ENCODE measurements at places on chromosomes 16 and 17. TPM values are rescaled to one million over a fixed set of nuclear protein-coding genes. Genes with fewer than 3 reads are reported as not detected.

DNA sequence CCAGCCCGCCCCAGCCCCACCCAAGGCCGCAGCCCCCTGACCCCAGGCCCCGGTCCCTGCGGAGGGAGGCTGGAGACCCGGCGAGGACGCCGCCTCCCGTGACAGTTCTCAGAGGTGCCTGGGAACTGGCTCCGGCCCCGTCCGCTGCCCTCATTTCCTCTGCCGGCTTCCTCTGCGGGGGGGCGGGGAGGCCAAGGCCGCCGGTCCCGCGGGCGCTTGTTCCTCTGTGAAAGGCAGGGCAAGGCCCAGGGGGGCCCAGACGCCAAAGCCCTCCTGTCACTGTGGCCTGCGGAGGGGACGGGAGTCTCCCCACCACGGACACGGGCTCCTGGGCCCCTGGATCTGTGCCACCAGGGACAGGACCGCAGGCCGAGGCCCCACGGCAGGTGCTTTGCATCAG lies 5.0 kb upstream of the PVALEF start:
- DNase-seq = no peak

DNA sequence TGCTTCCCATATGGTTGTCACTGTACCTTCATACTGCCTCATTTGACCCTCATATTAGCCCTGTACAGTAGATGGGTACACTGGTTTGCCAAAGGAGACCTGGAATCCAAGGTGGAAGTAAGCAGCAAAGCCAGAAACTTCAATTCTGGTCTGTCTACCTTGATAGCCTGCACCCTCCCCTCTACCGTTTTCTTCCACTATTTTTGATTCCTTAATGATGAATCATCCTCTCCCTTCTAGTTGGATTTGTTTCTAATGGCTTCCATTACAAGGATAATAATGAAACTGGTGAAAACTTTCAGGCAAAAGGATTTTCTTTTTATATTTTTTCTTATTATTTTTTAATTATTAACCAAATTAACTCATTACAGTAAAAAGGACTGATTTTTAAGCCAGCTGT lies 17.3 kb downstream of the TAC4 start:
- DNase-seq = no peak

PRDM7 gene
- not detected for polyA plus RNA-seq

DNA sequence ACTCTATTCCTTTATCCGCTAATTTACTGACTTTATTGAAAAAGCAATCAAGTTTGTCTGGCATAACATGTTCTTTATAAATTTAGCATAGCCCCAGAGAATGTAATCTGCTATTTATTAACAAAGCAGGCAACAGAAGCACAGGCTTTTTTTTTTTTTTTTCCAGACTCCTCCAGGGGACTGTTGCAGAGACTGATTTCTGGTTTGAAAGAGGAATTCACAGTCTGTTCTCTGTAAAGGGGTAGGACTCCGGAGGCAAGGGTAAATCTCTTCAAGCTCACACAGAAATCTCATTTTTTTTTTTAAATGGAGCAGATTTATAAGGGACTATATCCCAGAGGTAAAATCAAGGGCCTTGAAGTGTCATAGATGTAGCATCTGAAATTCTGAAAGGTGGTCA lies 1386.5 kb upstream of the CDH8 start:
- no peak for DNase-seq

GRCh38 chr16:66446737-66447136 lies 19.6 kb downstream of the BEAN1 start:
- no peak for DNase-seq

FZD2 gene
- polyA plus RNA-seq = not detected

DNA sequence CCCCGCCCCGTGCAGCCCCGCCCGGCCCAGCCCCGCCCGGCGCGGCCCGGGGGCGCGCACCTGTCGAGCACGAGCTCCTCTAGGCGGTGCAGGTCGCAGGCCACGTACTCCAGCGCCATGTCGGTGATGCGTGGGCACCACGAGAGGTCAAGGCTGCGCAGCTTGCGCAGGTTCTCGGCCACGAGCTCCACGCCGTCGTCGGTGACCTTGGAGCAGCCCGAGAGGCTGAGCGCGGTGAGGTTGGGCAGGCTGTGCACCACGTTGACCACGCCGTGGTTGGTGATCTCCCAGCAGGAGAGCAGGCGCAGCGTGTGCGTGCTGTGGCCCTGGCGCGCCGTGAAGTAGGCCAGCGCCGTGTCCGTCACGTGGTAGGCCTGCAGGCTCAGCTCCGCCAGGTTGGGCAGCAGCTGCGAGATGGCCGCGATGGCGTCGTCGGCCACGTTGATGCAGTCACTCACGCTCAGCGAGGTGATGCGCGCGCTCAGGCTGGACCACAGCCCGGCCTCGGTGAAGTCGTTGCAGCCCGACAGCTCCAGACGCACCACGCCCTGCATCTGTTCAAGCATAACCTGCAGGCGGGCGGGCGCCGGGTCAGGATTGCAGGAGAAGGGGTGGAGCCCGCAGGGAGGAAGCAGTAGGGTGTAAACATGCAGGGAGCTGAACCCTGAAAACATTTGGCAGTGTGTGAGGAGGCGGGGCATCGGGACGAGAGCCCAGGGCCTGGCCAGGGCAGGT lies 5.3 kb upstream of the WDR24 start:
- DNase-seq = peak; percentile 81

CCDC144A gene
- 1.3 TPM for polyA plus RNA-seq

- DNase-seq = no peak
Observed at GRCh38 chr17:53543472-53543871, 279.3 kb upstream of the KIF2B start.

ITGB3 gene
- polyA plus RNA-seq = not detected

- no peak for DNase-seq
Observed at GRCh38 chr16:65394281-65394680, 272.4 kb upstream of the CDH11 start.

All from naive thymus-derived CD4-positive, alpha-beta T cell (primary cell).